ENCODE measurements at places on chromosomes 6 and 20.

DNA sequence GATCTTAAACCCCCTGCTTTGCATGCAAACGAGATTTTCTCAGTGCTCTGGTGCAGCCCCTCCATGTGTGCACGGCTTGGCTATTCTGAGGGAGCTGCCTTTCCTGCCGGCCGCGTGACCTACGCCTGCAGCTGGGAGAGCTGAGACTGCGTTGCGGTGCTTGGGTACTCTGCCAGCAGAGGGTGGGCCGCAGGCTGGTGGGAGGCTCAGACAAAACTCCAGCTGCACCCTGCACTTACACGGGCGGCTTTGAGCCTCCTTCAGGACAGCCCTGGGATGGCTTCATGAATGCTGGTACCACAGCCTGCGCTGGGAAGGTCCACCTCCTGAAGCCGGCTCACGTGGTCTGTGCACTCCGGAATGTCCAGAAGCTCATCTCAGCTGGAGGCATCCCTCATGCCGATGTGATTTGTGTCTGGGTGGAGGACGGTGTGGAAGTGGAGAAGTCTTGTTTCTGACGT is 223.7 kb downstream of the DLL1 start:
- DNase-seq = no peak

- no peak for DNase-seq
Observed at GRCh38 chr20:60687213-60687612, 564.8 kb upstream of the CDH4 start.

DNA sequence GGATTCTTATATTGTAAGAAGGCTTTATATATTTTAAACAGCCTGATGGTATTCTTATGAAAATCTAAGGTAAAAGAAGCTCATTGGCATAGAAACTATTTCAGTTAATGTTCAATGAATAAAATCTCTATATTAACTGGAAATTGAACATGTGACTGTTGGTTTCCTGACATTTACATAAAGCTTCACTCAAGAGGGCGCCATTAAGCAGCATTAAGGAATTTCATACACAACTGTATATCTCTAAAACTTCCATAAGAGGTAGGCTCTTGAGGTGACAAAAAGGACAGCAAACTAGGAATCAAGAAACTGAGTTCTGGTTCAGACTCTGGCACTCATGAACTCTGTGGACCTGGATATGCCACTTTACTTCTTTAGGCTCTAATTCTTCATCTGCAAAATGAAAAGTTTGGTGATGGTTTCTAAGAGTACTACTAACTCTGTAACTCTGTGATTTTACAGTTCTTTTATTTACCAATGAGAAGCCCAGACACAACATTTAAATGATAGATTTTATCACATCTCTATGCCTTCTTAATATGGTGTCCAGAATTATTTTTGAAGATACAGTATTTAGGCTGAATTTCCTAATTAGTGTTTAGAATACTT is 147.5 kb downstream of the FLRT3 start:
- DNase-seq = no peak

- no peak for DNase-seq
Observed at GRCh38 chr6:154468760-154469159, 41.7 kb downstream of the CNKSR3 start.

GRCh38 chr6:156617376-156617775 is 159.8 kb upstream of the ARID1B start:
- no peak for DNase-seq

DNA sequence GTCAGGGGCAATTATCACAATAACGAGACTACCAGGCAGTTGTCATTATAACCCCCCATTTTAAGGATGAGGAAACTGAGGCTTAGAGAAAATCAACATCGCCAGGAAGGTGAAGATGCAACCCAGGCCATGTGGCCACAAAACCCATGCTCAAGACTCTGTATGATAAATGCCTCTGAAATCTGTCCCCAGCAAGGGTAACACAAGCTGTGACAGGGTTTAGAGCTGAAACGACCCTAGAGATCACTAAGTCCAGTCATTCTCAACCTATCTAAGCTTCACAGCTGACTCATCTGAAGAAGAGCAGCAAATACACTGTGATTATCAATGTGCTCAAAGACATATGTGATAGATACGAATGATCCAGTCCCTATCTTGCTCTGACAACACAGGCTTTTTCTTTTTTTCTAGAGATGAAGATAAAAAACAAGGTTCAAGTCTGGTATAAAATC is 47.0 kb downstream of the ARHGAP18 start:
- no peak for DNase-seq

DNA sequence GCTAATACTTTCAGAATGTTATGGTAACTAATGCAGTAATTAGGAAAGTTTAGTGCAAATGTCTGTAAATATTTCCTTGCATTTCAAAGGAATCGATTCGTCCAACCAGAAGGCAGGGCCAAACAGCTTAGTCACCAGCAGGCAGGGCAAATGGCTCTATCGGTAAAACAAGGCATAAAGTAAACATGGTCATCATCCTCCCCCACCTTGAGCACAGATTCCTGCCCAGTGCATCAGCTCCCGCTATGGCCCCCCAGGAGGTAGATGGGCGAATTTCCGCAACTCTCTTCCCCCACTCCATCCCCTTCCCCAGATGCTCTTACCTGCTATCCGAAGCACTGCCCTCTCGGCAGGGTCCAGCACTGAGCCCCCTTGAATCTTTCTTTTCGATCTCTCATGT is 103.8 kb upstream of the BEND6 start:
- DNase-seq = no peak

- DNase-seq = peak; percentile 33
Observed at GRCh38 chr20:16803965-16804792, 56.0 kb downstream of the OTOR start.

DNA sequence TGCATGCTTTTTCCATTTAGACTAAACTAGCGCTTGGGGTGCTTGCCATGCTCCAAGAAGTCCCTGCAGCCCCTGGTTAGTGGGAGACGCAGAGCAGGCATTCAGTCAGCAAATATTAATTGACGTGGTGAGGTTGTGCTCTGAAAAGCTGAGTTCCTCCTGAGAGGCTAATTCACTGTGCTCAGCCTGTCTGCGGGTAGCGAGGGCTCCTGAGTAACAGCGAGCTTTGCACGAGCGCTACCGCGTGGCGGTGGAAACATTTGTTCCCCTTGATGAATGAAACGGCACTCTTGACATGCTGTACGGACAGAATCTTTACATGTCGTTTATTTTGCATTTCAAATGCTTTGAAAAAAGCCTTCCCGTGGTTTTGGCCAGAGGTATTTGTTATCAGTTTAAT is 170.6 kb upstream of the AGPAT4 start:
- DNase-seq = no peak

DNA sequence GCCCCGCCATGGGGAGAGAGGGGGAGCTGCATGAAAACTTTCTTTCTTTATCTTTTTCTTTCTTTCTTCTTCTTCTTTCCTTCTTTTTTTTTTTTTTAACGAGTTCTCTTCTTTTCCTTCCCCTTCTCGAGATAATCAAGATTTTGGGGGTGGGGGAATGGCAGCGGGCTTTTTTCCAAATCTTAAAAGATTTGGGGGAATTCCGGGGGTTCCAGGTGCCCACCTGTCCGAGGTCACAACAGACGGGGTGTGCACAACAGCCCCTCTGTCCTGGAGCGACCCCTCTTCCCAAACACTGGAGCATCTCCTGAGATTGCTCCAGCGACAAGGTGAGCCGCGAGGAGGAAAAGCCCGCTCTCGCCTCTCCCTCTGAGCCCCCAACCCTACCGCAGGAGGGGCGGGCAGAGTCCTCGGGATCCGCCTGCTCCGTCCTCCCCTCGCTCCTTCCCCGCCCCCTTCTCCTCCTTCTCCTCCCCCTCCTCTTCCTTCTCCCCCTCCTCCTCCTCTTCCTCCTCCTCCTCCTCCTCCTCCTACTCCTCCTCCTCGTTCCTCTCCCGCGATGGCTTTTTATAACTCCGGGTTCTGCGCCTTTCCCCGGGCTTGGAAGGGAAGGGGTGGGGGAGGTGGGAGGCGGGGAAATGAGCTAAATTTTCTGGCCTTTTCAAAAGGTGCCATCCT is 689 bp upstream of the KCNB1 start:
- DNase-seq = no peak

GRCh38 chr6:93970684-93971083 is 551.3 kb upstream of the EPHA7 start:
- no peak for DNase-seq

DNA sequence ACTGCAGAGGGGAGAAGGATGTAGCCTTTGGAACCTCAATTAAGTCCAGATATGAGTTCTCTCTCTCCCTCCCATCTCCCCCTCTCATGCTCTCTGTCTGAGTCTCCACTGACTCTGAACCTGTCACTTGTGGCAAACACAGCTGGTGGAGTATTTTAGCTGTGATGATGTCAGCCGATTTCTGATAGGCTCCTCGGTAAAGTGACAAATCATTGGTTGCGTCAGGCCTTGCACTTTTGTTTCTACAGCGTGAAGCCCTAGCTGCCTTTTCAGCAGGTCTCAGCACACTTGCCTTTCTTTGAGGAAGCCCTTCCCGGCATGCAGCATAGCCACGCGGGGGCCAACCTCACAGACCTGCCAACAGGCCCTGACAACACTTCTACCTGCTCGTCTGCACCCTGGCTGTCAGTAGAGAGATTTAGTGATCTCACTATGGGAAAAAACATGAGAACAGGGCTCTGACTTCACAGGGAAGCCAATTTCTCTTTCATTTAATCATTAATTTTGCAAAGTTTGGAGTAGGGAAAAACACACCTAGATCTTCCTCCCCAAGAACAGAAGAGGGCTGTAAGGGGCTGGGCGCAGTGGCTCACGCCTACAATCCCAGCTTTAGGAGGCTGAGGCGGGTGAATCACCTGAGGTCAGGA is 84.4 kb downstream of the GMPR start:
- peak; percentile 96 for DNase-seq

DNA sequence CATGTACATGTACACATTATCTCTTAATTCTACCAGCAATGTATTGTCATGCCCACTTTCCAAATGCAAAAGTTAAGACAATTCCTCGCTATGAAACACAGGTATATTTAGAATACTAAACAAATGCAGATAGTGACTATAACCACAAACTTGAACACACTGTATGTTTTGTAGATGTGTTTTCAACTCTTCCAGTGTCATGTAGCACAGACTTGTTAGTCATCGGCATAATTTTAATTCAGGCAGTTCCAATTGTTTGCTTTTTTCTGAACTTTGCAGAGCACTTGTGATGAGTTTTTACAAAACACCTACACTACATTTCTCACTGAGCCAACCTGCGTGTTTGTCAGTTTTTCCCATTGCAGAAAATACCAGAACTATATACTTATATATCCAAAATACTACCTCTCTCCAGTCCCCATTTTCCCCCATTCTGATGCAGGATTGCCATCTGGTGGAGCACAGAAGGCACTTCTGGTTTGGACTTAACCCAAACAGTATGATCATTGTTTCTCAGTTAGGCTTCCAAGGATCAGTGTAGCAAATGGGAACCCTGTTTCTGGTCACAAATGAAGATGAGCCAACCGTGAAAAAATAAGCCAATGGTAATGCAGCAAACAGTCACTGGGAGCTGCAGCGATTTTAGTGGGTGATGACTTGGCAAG is 143.4 kb downstream of the ADGRB3 start:
- DNase-seq = peak; percentile 76

- no peak for DNase-seq
Observed at GRCh38 chr6:16774437-16774836, 13.2 kb upstream of the ATXN1 start.

DNA sequence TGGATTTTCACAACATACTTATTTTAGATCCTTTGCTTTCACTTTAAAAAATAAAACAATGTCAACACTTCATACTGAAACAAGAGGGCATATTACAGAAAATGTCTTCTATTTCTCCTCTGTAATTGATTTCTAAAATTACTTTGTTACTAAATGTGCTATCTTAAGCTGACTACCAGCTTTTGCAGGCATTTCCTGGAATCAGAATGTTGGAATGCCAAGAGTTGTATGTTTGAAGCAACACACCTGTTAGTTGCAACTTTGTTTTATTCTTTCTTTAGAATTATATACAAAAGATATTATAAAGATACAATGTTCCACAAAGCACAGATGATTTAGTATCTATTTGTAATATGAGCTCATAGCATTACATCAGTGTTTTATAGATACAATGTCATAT is 62.5 kb upstream of the TMEM170B start:
- DNase-seq = no peak

DNA sequence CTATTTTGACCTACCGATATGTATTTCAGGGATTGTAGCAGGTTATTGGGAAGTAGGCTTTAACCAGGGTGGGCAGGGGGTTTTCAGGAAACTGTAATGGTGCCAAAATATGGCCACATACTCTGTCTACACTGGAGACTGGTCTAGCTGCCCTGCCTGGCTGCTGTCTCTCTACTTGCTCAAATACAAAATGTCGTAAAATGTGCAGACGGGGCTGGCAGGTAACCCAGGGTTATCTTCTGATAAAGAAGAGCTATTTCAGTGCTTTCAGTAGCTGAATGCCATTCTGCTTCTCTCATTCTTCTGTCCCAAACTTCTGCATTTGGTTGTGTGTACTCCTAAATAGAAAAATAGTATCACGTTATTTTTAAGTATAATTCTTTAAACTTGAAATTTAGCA is 616.2 kb downstream of the EPM2A start:
- DNase-seq = no peak

DNA sequence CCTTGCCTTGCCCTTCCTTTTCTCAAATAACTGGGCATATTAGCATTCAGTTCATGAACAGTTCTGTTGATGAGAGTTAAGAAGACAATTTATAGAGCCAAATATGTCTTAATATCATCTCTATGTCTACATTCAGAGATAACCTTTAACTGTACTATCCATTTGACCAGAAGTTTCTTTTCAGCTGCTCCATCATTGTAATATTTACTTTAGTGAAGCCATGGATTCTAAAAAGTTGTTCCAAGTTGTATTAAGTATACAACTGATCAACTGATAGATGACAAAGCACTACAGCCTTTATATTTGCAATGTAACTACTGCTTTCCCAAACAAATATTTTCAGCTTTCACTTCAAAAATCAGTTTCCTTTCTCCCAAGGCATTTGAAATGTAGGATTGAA is 1252.7 kb downstream of the EPHA7 start:
- no peak for DNase-seq

DNA sequence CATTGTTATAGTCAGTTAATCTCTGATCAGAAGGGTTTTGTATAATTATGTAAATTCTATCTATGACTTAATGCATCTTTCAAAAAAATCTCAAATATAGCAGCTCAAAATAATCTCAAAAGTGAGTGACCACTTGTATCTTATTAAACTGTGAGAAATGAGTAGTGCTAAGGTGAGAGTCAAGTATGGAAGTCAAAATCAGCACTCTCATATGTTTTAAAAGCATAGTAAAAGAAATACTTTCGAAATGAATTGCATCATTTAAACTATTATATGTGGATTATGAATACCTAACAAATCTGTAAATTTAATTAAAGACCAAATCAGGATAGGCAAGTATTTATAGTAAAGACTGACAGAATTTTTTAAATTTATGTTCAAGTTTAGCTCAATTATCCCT is 645.6 kb downstream of the PHF3 start:
- DNase-seq = no peak

DNA sequence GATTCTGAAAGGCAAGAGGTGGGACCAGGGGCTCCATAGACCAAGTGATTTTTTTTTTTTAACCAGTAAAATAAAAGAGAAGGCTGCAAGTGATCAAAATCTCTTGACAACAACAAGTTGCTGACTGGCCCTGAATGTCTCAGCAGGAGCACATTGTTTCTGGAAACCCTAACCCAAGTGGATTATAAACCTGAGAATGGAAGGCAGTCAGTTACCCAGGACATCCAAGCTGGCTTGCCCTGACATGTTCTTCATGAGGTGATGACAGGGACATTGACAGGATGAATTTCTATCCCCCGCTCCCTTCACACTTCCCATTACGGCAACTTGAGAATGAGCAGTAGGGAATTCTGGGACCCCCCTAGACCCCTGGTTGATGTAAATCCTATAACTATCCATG is 49.6 kb upstream of the RIPOR2 start:
- DNase-seq = no peak

- DNase-seq = no peak
Observed at GRCh38 chr6:128731249-128732165, 151.4 kb upstream of the LAMA2 start.

All from NCI-H2029 (cell line).